ENCODE measurements at places on chromosomes 2 and 18.

GRCh38 chr18:22563164-22563583 lies 145.5 kb upstream of the CTAGE1 start:
- peak; percentile 61 for DNase-seq

DNA sequence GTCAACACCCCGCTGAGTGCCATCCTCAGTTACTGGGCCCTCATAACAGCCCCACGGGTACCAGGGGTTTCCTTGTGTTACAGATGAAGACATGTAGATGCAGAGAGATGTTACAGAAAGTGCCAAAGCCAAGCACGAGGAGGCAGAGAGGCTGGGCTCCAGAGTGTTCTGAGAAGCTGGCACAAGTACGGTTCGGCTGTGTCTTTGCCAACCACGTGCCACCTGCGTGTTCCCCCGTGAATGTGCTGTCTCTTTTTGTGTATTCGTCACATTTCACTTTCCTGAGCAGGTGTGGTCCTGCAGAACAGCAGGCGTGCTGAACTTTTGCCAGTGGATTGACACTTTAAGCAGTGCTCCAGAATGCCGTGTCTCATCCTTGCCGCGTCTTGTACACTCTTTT lies 124.6 kb downstream of the NCK2 start:
- no peak for DNase-seq

DNA sequence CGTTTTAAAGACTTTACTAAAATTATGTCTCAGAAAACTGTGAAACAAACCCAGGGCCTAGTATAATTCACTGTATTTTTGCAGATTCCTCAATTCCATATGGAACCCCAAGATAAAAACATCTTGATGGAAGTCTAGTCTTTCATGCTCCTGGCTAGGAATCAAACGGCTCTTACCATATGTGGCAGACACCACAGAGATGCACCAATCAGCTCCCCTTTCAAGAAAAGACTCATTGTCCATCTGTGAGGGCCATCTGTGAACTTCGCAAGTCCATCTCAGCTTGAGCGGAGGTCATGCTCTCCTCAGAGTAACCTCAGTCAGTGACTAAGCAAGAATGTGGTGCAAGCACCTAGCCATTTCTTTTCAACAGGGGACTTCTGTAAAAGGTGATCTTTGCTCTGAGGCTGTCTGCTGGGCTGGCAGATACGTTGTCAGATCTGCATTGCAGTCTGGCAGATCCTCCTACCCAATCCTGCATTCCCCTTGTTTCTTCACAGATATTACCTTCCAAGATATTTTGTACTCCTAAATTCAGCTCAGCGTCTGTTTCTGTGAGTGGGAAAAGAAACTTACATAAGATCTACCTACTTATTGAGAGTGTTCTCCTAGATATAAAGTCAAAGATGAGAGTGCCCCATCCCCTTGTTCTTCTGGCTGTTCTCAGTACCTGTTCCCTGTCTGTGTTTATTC lies 419.3 kb downstream of the SPAG16 start:
- DNase-seq, result no peak

DNA sequence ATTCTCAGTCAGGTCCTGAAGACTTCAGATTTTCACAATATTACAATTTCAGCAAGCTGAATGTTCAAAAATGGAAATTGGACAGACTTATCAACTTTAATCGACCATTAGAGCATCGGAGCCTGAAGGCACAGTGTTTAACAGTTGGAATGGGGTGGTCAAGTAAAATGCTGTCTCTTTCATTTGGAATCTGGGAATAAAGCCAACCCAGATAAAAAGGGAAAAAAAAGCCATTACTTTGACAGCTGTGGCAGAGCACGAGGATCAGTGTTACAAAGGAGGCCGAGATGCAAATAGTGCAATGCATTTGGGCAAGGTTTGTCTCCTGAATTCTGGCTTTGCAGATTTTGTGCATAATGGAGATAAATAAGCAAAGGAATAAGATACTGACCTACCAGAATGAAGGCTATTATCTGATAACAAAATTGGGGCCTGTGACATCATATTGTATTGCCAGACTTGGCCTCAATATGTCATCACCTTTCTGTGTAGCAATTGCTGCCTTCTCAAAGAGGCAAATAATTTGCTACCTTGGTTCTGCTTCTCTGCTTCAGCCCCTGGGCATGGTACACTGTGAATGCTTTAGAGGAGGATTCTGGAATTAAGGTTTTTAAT lies 277.5 kb upstream of the KLHL29 start:
- no peak for DNase-seq
